ENCODE measurements at places on chromosomes 2 and 18.

DNA sequence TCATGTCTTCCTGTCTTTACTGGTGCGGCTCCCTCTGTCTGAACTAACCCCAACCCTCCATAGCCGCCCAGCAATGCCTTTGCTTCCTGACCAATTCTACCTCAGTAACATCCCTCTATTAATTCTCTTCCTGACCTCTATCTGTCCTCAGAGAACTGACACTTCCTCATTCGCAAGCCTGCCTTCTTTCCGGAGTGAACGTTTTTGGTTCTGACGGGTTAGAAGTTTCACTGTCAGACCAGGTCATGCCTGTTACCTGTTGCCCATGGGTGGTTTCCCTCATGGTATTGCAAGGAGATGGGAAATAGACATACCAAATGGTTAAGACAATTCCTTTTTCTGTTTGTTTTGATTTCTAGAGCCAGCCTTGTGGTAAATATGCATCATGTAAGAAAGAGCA is 453.4 kb upstream of the SLC14A2 start:
- no peak for DNase-seq

DNA sequence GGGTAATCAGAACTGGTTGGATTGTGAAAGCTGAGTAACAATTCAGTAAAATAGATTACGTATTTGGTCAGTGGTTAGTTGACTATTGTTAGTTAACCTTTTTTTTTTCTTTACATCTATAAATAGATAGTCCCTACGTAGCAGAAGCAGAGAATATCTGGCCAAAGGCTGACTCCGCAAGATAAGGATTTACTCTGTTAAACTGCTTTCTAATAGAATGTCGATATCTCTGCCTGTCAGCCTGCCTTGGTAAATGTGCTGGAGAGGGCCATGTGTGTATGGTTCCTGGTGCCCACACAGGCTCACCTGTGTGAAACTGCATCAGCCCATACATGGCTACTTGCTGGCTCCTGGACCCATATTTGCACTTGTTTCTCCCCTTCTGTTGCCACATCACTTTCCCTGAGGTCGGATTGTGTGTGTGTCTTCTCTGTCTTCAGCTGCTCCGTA is 94.4 kb downstream of the CRIM1 start:
- DNase-seq, result no peak

DNA sequence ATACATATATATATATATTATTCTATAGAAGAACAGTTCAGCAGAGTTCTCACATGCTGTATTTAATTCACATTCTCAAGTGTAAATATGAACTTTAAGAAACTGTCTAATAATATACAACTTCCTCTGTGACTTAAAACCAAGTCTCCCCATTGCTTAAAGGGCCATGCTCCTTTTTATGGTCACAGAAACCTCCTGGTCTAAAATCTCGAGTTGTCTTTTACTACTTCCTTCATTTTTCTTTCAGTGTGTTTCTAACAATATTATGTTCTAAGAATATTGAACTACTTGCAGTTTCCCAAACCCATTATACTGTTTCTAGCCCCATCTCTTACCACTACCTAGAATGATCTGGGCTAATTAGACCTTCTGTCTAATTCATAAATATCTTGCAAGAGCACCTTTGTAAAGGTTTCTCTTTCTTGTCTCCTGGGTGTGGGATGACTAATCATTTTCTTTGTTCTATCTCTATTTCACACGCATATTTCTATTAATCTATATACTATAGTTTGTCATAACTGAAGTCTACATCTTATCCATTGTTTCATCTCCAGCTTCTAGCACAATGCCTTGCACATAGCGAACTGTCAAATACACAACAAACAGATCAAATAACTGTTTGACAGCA is 48.8 kb downstream of the ERBB4 start:
- no peak for DNase-seq

- no peak for DNase-seq
Observed at GRCh38 chr2:211423018-211423417, 866.6 kb downstream of the CPS1 start.

GRCh38 chr2:202178346-202178958 is 59.9 kb downstream of the SUMO1 start:
- DNase-seq, result no peak

DNA sequence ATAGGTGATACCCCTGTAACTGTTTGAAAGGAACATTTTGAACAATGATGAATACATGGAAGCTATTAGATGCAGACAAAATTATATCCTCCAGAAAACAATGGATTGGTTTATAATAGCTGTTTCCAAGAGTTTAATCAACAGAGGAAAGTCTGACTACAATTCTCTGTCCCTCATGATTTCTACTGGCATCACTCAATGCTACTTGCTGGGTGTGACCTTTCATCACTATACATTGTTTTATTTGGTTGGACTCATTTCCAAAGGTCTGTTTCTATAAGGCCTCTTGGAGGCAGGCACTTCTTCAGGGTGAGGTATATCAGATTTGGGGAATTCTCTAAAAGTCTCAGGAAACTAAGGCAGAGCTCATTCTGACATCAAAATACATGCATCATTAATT is 636.1 kb upstream of the SLC8A1 start:
- DNase-seq, result no peak
